NCI-H774 (cell line): ENCODE measurements at places on chromosomes 7 and 10.

DNA sequence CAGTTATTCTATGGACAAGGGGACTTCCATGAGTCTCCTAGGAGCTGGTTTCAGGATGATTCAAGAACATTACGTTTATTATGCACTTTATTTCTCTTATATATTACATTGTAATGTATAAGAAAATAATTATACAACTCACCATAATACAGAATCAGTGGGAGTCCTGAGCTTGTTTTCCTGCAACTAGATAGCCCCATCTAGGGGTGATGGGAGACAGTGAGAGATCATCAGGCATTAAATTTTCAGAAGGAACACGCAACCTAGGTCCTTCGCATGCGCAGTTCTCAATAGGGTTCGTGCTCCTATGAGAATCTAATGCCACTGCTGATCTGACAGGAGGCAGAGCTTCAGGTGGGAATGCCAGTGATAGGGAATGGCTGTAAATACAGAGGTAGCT, 137.9 kb downstream of the ANKRD30A start:
- no peak for DNase-seq

DNA sequence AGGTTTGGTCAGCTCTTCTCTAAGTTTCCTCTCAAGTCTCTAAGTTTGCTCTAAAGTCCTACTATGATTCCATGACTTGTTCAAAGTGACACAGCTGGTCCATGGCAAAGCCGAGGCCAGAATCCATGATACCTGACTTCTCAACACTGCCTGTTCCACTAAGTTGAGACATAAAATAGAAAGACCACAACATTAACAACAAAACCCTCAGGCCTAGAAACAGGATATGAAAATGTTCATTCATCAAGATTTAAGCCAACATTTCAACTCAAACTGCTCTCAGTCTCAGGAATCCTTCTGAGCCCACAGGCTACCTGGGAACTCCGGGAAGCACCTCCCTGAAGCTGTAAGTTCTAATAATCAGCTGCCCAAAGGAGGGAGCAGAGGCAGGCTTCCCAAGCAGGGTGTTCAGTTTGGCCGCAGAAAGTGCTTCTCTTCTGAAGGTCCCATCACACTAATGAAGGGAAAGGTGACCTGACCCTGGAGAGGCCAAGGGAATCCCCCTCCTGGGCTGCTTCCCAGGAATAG, 62.9 kb downstream of the STK17A start:
- no peak for DNase-seq

- DNase-seq, result no peak
Observed at GRCh38 chr7:130998993-130999602, 265.1 kb upstream of the KLF14 start.

DNA sequence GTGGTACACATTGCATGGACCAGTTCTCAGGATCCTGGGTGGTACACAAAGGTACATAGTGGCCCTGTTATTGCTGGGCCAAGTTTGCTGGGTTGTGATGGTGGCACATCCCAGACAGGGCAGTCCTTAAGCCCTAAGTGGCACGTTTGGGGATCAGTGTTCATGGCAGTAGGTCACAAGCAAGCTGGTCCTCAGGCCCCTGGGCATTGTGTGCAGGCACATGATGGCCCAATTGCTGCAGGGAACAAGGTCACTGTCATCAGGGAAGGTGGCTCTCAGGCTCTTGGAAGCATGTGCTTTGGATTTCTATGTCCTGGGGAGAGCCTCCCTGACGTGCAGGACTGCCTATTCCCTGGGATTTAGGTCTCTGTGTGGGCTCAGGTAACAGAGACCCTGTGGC, 412.3 kb upstream of the LRRTM3 start:
- DNase-seq, result no peak

DNA sequence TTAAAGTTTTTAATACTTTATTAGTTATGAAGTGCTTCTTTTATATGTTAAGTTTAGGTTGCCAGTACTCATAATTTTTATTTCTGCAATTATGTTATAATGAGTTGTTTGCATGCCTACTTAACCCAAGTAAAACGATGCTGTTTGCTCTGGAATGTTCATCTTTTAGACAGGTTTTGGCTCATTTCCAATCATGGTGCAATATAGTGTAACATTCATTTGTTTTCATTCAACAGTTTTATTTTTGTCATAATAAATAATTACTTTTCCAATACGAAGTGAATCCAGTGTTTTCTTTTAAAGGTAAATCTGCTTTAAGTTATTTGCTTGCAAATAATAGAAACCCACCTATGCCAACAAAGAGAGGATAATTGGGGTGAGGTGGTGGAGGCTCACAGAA, 22.1 kb downstream of the ARL5B start:
- no peak for DNase-seq

- DNase-seq, result no peak
Observed at GRCh38 chr10:80165173-80165572, 32.6 kb downstream of the PLAC9 start.

DNA sequence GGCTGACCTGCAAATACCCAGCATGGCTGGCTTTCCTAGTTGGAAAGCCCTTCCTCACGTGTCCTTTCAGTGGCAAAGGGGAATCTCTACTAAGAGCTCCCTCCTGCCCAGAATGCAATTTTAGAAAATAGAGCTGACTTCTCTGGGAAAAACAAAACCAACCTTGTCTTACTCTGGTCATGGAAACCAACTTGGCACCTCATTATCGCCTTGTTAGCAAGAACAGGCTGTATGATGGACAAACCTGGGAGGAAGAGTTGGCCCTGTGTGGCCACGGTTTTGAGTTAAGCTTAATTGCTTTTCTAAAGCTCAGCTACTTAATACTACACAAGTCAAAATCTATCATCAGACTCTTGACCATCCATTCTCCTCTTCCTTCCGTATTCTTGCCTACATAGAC, 94.1 kb upstream of the PDCD4 start:
- no peak for DNase-seq

DNA sequence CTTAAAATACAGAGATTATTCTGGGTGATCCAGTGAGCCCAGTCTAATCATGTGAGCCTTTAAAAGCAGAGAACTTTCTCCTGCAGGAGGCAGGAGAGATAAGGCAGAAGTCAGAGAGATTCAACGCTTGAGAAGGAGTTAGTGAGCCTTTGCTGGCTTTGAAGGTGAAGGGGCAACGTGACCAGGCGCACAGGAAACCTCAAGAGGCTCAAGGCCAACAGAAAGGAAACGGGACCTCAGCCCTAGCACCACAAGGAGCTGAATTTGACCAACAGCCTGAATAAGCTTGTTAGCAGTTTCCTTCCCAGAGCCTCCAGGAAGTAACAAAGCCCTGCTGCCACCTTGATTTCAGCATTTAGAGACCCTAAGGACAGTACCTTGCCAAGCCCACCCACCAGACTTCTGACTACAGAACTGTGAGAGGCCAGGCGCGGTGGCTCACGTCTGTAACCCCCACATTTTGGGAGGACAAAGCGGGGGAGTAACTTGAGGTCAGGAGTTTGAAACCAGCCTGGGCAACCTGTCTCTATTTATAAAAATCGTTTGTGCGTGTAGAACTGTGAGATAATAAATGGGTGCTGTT, 87.3 kb upstream of the KAT6B start:
- no peak for DNase-seq

GRCh38 chr7:80591654-80592053, 46.8 kb upstream of the CD36 start:
- no peak for DNase-seq

DNA sequence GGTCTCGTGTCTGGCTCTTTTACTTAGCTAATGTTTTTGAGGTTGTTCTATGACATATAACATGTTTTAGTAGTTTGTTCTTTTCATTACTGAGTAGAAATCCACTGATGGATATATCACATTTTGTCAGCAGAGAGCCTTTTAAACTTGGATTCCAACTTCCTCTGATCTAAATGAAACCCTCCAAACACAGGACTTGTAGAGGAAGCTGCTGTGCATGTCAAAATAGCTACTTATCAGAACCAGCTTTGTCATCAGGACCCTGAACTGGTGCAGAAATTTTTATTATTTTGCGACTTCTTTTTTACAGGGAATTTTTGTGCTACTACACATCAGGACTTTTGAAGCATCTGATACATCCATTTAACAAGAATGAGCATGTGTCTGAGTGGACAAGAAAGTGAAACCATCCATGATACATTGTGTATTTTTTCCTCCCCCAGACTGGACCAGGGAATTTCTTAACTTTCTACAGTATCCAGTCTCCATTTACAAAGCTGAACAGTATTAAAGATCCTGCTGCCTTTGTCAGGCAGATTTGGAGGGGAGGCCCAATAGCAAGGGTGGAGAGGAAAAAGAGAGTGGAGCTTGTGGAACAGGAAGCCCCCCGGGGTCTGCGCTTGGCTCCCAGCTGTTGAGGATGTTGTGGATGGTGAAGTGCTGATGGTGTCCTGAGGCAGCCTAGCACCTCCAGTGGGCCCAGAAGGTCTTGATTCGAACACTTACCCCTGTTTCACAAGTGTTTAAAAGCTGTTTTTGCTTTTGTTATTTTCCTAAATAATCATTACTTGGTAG, 29.3 kb upstream of the MTPAP start:
- no peak for DNase-seq

DNA sequence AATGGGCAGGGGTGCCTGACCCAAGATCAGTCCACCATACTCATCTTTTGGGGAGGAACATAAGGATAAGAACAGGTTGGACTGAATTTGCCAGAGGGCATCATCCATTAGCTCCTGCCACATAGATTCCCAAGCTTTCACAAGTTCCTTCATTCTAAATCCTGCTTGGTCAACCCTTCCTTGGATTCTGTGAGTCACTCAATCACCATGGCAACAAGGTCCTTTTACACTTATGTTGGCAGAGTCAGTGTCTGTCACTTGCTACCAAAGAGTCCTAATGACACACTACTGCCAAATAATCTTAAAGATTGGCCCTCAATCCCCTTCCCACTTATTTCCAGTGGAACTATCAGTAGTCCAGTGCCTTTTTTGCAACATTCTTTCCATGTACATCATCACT, 5.0 kb upstream of the LGI1 start:
- no peak for DNase-seq

GRCh38 chr10:19749185-19749729, 67.0 kb upstream of the PLXDC2 start:
- DNase-seq, result no peak

- no peak for DNase-seq
Observed at GRCh38 chr10:34370126-34370525, 445.0 kb downstream of the PARD3 start.

DNA sequence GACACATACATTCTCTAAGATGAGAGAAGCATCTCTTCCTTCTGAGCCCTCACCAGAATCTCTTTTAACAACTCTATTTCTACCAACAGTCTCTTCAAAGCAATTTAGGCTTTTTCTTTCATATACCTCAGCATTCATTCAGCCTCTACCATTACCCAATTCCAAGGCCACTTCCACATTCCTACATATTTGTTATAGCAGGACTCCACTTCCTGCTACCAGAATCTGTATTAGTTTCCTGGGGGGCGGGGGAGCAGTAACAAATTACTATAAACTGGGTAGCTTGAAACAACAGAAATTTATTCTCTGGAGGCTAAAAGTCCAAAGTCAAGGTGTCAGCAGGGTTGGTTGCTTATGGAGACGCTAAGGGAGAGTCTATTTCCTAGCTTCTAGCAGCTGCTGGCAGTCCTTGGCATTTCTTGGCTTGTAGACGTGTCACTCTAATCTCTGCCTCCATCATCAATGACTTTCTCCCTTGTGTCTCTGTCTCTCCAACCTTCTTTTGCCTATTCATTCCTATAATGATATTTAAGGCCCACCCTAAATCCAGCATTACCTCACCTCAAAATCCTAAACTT, 7.4 kb downstream of the PRPS1L1 start:
- DNase-seq, result no peak

- no peak for DNase-seq
Observed at GRCh38 chr7:69796416-69796815, 198.1 kb downstream of the AUTS2 start.

DNA sequence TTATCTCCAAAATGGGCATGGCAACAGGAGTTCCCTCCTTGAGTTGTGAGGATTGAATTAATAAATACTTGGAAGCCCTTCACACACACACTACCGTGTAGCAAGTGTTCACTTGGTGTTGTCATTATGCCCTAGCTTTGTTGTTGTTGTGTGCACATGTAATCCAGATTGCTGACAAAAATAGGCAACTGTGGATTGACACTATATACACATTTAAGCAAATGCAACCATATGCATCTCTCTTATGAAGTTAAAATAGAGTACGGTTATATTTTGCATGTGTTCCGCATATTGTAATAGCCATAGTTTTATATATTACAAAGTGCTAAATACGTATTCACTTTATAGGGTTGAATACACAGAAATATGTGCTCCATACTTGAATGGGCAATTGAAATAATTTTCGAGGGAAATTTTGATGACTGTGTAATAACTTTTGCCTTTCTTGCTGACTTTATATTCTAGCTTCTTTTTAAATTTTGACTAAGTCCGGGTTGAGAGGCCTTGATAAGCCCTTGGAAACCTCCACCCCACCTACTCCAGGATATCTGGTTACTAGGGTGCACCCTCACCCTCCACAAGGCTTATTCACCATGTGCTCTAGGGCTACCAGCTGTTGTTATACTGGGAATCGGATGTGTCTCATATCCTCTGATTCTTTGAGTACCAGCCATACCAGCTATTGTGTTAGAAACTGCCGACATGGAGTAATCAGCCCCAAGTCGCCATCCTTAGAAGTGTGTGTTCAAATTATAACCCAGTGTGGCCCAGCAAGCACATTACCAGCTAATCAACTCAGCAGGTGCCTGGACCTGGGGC, 265.0 kb downstream of the CAMK1D start:
- no peak for DNase-seq

- DNase-seq, result no peak
Observed at GRCh38 chr7:134771889-134772288, 7.5 kb upstream of the CALD1 start.

- no peak for DNase-seq
Observed at GRCh38 chr10:3892440-3893425, 107.7 kb upstream of the KLF6 start.

- DNase-seq, result no peak
Observed at GRCh38 chr10:2212244-2212834, 475.0 kb upstream of the ADARB2 start.

GRCh38 chr10:114653926-114654325, 4.1 kb downstream of the ABLIM1 start:
- no peak for DNase-seq

DNA sequence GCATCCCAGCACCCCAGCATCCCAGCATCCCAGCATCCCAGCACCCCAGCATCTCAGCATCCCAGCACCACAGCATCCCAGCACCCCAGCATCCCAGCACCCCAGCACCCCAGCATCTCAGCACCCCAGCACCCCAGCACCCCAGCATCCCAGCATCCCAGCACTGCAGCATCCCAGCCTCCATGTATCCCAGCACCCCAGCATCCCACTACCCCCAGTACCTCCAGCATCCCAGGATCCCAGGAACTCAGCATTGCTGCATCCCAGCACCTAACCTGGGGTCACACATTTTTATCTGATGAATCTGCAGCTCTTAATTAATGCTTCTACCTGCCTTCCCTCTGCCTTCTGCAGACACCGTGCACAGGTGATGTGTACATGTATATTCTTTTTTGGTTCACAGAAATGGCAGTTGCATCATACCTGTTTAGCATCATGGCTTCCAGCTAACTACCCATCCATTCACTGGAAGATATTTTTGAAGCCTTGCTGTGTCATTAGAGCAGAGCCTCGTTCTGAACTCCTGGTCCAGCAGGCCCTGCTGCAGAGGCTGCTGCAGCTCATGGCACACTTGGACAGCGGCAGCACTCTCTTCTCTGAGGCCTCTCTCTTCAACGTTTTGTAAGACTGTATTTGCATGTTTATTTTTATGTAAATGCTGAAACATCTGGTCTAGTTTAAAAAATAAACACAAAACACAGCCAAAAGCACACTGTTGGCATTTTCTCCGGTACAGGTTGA, 4.6 kb upstream of the CFAP46 start:
- no peak for DNase-seq

GRCh38 chr7:120806669-120807068, 51.3 kb downstream of the TSPAN12 start:
- no peak for DNase-seq

GRCh38 chr10:24469993-24470392, 253.7 kb downstream of the ARHGAP21 start:
- no peak for DNase-seq
